T-helper 2 cell (primary cell): ENCODE measurements at places on chromosomes 5 and 9.

DNA sequence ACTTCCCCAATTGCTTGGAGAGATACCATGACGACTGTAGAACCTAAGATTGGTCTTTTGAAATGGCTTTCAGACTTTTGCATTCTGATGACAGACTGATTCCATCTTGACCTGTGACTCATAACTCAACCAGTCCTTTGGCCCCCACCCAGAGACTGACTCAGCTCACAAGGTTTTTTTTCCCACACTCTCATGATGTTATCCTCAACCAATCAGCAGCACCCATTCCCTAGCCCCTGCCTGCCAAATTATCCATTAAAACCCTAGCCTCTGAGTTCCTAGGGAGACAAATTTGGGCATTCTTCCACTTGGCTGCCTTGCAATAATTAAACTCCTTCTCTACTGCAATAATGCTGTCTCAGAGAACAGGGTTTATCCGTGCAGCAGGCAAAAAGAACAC lies 1263.3 kb upstream of the CDH9 start:
- no peak for DNase-seq

- DNase-seq, result no peak
Measured at GRCh38 chr9:109817846-109818472, 38.0 kb downstream of the PALM2AKAP2 start.

DNA sequence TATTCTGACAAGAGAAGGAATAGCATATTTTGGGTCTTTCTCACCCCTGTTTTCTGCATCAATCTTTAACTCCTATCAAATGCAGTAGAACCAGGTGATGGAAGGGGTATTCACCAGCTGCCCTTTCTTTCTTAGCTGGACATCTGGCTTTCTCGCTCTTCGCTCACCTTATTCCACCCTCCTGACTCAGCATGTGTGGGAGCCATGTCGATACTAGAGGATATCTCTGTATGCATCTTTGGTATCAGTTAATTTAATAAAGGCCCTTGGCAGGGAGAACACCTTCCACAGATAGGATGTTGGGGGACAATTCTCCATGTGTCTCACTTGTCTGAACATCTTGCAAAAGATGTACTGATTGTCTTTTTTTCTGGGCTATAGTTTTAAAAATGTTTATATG lies 71.5 kb downstream of the ZNF474 start:
- DNase-seq, result no peak

DNA sequence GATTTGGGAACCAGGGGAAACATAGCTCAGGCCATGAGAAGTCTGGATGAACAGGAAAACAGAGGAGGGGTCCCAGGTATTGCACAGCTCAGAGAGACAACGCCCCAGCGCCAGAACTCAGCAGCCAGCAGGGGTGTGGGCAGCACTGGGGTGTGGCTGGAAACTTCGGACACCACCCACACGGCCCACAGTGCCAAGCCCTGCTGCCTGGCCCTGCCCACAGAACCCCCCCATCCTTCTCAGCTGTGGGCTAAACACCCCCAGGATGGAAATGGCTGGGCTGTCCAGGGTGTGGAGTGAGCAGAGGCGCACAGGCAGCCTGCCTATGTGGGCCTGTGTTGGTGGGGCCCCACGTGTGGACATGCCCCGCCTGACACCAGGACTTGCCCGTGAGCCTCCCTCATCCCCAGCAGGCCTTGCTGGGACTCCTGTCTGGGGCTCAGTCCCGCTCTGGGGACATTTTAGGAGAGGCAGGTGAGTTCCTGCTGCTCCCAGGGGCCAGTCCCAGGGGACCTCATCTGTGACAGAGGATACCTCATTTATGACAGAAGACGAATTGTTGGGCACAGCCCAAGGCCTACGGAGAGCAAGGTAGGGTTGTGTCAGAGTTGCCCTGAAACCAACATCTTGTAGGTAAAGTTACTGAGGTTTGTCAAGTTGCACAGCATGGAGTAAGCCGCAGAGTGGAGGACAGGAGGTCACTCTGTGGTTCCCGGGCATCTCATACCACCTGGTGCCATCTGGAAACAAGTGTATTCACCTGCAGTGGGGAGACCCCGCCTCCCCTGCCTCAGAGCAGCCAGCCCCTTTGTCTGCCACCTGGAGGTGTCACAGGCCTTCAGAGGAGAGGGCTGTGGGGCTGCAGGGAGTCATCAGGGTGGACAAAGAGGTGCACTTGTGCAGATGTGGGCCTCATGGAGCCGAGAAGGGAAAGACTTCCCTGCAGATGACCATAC lies 183.2 kb downstream of the AUH start:
- no peak for DNase-seq

GRCh38 chr9:7844242-7844641 lies 44.7 kb upstream of the DMAC1 start:
- peak; percentile 4 for DNase-seq

DNA sequence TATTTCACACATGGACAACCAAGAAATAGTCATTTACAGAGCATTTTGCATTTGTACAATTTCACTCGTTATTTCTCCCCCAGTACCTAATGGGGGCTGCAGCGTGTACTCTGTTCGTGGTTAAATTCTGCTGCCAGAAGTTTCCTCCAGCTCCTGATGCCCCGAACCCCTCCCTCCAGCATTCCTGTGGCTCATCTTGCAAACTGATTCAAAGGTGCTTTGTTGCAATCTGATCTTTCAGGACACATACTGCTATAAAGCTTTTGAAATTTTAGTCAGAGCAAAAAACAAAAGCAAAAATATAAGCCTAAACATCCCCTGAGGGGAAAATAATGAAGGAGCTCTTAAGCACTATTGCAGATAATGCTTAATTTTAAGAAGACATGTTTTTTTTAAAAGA lies 27.7 kb downstream of the UBLCP1 start:
- DNase-seq, result no peak

DNA sequence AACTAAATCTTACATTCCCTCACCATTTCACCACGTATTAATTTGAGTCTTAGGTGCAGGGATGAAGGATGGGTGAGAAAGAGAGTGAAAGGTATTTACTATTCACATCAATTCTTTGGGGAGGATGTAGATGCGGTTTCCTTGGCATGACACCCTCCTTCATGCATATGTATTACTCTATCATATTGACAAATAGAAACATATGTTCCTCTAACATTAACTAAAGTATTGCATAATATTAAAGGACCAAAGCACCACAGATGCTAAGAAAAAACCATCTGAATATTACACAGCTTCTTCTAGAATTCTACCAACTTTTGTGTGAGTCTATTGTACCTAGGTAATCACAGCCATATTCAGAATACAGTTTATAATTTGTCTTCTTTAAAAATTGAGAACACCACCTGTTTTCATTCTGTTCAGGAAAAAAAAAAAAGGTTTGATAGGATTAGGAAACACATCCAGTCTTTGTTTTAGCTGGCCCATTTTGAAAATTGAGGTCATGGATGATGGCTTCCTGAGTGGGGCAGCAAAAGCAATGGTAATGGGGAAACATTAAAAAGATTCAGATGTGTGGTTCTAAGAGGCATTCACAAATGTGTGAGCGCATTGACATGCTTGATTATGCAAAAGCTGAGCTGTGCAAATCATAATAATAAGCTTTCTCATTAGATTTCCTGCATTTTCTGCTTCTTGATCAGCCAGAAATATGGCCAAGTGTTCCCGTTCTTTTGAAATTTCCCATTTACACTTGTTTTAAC lies 1011.5 kb upstream of the NUDT12 start:
- no peak for DNase-seq
